Activated naive CD4-positive, alpha-beta T cell treated with anti-CD3 and anti-CD28 coated beads, Interleukin-2, amount 10 ng/mL, durations not matched to agents 7 days and 5 days (primary cell): ENCODE measurements at places on chromosomes 4 and X.

DNA sequence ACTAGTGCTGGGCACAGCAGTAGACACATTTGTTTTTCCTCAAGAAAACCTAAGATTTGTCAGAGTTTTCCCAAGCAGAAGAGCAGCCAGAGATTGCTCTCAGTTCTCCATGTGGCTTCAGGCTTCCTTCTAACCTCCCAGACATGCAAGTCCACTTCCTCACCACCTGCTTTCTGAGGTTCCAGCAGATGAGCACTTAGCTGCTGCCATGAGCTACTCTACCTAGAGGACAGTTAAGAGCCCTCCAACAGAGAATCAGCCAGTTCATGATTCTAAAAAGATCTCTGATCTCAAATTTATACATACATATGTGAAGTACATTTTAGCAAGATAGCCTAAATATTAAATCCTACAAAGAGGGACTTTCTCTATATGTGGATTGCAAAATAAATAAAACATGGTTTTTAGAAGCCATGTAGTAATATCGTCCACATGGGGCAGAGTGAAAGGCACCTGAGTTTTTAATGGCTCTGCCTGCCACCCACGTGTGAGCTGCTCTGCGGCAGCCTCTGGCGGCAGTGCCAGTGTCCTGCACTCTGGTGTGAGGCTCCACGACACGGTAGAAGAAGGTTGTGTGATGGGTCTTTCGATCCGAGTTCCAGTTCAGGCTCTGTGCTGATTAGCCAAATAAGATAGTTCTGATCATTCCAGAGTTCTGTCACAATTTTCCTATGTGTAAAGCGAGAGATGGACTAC is 10.3 kb downstream of the CYP4V2 start:
- H3K36me3 ChIP-seq, result peaks cover 8% of the 10 kb centered on the region
- H3K4me1 ChIP-seq, result peaks cover 42% of the 10 kb centered on the region
- H3K27ac ChIP-seq, result peak overlapping the region; percentile 19
- no peaks in the 10 kb centered on the region for H3K27me3 ChIP-seq
- H3K4me3 ChIP-seq, result no peak overlapping the region
- peak; percentile 78 for DNase-seq

DNA sequence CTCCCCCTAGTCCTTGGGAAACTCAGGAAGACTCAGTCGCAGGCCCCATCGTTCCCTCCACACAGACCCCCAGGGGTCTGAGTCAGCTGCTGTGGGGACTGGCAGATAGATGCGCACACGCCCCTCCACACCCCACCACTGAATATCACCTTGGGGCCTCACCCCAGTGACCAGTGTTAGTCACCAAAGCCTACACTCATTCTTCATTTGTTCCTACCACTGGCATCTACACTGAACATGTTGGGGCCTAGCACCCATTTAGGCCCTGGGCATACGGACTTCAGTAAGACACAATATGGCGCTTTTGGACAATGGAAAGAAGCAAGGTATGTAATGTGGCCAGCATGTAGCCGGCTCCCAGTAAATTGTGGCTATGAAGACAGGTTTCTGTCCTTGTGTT is 154.1 kb upstream of the PJA1 start:
- H3K27ac ChIP-seq, result no peak overlapping the region
- no peak for DNase-seq
- no peak overlapping the region for H3K4me3 ChIP-seq
- H3K4me1 ChIP-seq, result no peaks in the 10 kb centered on the region
- no peaks in the 10 kb centered on the region for H3K27me3 ChIP-seq
- H3K36me3 ChIP-seq, result no peaks in the 10 kb centered on the region

GRCh38 chr4:3423406-3423805 is 18.4 kb upstream of the HGFAC start:
- DNase-seq, result no peak
- no peaks in the 10 kb centered on the region for H3K27me3 ChIP-seq
- no peaks in the 10 kb centered on the region for H3K4me1 ChIP-seq
- H3K4me3 ChIP-seq, result no peak overlapping the region
- H3K27ac ChIP-seq, result no peak overlapping the region

GRCh38 chr4:151313306-151314009 is 11.9 kb downstream of the SH3D19 start:
- no peak overlapping the region for H3K4me3 ChIP-seq
- H3K27ac ChIP-seq, result no peak overlapping the region
- no peaks in the 10 kb centered on the region for H3K36me3 ChIP-seq
- DNase-seq, result no peak
- no peaks in the 10 kb centered on the region for H3K27me3 ChIP-seq

DNA sequence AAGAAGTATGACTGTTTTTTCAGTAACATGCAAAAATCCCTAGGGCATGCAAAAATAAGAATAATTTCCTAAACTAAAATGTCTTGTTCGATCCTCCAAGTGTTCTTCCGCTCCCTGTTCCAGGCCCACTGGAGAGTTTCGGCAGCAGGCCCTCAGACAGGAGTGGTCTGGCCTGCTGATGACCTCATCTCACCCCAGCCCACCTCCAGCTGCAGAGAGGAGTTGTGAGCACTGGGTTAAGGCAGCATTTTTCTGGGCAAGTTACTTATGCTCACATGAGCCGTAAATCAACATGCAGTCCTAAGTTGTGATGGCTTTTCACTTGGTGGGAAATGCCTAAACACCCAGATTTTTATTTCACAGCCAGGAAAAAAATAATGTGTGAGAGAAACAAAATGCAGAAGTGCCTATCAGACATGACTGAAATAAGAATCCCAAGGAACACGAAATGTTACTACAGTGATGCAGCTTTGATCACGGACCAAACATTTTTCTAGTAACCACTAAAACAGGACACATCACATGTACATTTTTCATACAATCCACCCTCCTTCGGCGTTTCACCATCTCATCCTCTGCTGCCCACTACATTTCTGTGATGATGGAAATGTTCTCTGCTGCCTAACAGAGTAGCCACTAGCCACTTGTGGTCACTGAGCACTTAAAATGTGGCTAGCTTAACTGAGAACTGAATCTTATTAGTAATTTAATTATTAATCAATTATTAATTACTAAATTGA is 153.3 kb upstream of the TBL1X start:
- H3K27me3 ChIP-seq, result peaks cover 9% of the 10 kb centered on the region
- H3K36me3 ChIP-seq, result no peaks in the 10 kb centered on the region
- DNase-seq, result no peak
- peaks cover 7% of the 10 kb centered on the region for H3K4me1 ChIP-seq
- H3K27ac ChIP-seq, result no peak overlapping the region

DNA sequence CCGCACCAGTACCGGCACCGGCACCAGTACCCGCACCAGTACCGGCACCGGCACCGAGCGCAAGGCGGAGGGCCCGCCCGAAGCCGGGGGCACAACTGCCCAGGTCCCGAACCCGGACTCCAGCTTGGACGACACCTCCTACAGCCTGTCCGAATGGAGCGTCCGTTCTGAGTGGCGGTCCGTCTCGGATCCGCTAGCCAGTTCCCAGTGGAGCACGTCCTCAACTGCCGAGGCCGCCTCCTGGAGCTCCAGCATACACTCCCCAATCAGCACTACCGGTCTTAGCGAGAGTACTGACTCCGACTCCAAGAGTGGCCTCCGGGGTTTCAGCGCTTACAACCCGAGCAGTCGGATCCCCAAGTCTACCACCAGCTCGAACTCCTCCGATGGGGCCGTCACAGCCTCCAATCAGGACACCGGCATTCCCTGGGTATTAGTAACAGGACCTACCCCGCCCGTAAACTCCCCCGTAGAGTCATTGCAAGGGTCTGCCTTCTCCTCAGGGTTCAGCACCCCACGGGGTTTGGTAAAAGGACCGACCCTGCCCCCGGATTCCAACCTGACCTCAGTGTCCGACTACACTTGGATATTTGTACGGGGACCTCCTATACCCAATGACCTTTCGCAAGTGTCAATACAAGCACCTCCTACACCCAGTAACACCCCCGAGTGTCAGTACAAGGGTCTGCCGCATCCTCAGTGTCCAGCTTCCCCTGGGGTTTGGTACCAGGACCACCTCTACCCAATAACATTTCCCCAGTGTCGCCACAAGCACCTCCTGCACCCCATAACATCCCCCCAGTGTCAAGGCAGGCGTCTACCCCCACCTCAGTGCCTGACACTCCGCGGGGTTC is 721 bp upstream of the MAOA start:
- H3K27ac ChIP-seq, result no peak overlapping the region
- H3K4me3 ChIP-seq, result peak overlapping the region; percentile 77
- H3K36me3 ChIP-seq, result no peaks in the 10 kb centered on the region
- H3K4me1 ChIP-seq, result peaks cover 8% of the 10 kb centered on the region
- H3K27me3 ChIP-seq, result peaks cover 20% of the 10 kb centered on the region
- DNase-seq, result peak; percentile 33

DNA sequence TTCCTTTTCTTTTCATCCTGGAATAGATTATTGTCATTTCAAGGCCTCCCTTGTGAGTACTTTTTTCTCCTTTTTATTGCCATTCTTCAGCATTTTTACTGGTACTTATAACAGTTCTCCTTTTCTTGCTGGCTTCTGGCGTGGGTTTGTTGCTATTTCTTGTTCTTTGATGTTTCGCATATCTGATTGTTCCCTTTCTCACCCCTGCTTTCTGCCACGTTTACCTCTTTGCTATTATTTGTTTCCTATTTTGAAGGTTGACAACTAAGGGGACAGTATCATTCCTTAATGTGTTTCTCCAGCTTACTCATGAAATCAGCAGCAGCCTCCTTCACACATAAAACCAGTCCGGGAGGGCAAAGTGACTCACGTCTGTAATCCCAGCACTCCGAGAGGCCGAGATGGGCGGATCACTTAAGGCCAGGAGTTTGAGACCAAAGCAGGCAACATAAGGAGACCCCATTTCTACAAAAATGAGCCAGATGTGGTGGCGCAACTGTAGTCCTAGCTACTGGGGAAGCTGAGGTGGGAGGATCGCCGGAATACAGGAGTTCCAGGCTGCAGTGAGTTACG is 72.6 kb downstream of the DMD start:
- no peaks in the 10 kb centered on the region for H3K36me3 ChIP-seq
- no peak overlapping the region for H3K4me3 ChIP-seq
- H3K27ac ChIP-seq, result no peak overlapping the region
- no peak for DNase-seq
- H3K27me3 ChIP-seq, result no peaks in the 10 kb centered on the region
- no peaks in the 10 kb centered on the region for H3K4me1 ChIP-seq

DNA sequence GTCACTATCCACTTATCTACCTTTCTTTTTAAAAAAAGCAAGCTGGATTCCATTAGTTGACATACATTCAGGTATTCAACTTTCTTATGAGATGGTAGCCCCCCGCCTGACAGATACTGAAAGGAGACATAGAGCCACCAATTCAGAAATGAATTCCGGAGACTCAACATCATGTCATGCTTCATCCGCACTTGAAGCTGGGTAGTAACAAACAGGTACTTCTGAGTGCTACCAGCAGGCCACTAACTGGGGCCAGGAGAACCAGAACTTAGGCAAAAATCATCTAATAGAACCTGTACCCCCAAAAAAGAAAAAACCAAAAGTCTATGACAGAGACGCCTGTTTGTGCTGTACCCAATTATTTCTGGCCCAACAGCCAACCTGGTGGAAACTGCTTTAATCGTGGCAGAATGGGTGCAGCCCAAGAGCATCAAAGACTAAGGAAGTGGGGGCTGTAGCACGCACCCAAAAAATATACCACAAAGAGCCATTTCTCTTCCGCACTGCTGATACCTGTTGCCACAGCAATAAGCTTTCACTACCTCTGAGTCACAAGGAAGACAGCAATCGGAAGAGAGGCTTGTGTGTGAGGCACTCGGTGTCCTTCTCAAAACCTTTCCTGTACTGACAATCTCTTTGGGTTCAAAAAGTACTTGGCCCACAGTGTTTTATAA is 84.8 kb downstream of the AFAP1 start:
- H3K36me3 ChIP-seq, result peaks cover 44% of the 10 kb centered on the region
- H3K27me3 ChIP-seq, result no peaks in the 10 kb centered on the region
- peak; percentile 83 for DNase-seq

GRCh38 chrX:86215260-86215659 is 67.0 kb downstream of the DACH2 start:
- no peak for DNase-seq
- no peaks in the 10 kb centered on the region for H3K27me3 ChIP-seq
- no peak overlapping the region for H3K4me3 ChIP-seq
- no peak overlapping the region for H3K27ac ChIP-seq

DNA sequence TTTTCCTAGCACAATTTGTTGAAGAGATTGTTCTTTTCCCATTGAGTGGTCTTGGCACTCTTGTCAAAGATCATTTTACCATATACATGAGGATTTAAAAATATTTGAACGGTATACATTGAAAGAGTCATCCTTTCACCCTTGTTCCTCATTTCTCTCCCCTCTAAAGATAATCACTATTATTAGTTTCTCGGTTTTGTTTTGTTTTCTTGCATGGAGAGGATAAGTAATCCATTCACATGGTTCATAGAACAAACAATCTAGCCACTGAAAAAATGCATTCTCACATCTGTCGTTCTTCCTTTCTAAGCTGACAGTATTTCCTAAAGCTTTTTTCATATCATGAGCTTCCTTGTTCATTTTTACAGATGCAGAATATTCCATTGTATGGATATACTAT is 39.2 kb upstream of the MSMO1 start:
- H3K4me1 ChIP-seq, result peaks cover 49% of the 10 kb centered on the region
- DNase-seq, result no peak

DNA sequence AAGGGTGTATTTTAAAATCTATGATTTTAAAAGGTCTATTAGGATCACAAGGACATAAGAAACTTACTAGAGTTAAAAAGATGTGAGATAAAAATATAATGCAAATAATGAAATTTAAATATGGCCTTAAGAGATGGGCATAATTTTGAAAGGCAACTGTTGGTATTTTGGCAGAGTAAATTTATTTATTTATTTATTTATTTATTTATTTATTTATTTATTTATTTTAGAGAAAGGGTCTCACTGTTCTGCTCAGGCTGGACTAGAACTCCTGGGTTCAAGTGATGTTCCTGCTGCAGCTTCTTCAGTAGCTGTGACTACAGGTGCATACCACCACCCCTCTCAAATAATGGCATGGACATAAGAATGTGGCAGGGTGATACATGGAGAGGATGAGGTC is 932.1 kb upstream of the LCORL start:
- no peaks in the 10 kb centered on the region for H3K36me3 ChIP-seq
- no peak overlapping the region for H3K4me3 ChIP-seq
- no peaks in the 10 kb centered on the region for H3K27me3 ChIP-seq
- H3K27ac ChIP-seq, result no peak overlapping the region
- no peak for DNase-seq
- H3K4me1 ChIP-seq, result no peaks in the 10 kb centered on the region

DNA sequence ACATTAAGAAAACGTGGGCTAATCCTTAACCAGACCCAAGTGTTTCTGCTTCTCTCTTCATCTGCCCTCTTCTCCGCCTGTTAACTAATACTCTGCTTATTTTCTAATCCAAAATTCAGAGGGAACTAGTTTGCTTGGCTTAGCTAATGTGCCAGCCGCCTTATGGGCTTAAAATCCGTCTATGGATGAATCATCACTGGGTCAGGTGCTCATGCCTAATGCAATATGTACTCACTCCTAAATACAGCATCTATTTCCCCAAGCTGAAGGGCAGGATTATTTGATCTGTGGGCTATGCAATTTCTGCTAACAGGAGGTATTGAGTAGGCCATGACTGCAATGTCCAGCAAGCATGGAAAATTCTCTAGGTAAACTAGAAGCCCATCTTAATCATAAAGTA is 12.4 kb downstream of the DYNLT3 start:
- peaks cover 3% of the 10 kb centered on the region for H3K36me3 ChIP-seq
- no peak overlapping the region for H3K27ac ChIP-seq
- H3K27me3 ChIP-seq, result no peaks in the 10 kb centered on the region
- H3K4me3 ChIP-seq, result no peak overlapping the region
- H3K4me1 ChIP-seq, result peaks cover 2% of the 10 kb centered on the region

GRCh38 chrX:136866337-136867095 is 14.0 kb downstream of the RBMX start:
- no peak overlapping the region for H3K27ac ChIP-seq
- H3K27me3 ChIP-seq, result no peaks in the 10 kb centered on the region
- H3K4me3 ChIP-seq, result no peak overlapping the region
- no peak for DNase-seq
- peaks cover 11% of the 10 kb centered on the region for H3K4me1 ChIP-seq
